Vagina (tissue), 2 donors: ENCODE measurements at places on chromosomes 12 and 14. TPM values are rescaled to one million over a fixed set of nuclear protein-coding genes. Genes with fewer than 3 reads are reported as not detected.

DNA sequence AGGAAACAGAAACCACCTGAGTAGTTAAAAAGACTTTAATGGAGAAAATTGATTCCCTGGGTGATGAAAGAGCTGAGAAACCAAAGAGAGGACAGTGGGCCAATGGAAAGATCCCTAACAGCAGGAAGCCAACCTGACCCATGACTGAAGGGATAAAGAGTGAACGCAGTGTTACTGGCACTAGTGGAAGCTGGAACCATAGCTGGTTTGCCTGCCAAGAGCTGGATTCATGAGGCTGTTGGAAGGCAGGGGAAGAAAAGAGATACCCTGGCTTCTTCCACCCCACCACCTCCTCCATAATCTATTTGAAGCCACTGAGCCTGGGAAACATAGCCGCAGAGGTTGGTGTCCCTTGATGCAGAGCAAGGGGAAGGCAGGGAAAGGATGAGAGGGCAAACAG lies 125.5 kb upstream of the PRKD1 start:
- DNase-seq: no peak

DNA sequence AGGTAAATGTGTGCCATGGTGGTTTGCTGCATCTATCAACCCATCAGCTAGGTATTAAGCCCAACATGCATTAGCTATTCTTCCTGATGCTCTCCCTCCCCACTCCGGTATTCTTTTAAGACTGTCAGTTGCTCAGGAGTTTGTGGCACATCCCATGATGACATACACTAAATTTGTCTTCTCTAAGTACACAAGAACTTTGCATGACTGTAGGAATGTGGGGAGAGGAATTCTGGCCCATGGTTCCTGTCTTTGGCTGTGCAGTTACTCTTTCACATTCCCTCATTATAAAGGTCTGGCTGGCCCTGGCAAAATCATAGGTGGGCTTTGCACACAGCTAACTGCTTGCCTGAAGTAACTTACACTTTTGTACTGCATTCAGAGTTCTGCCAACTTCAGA lies 30.3 kb downstream of the HMGA2 start:
- no peak for DNase-seq

GRCh38 chr12:26628234-26628633 lies 204.8 kb downstream of the ITPR2 start:
- DNase-seq: no peak

The MGP gene
- total RNA-seq: 1,065 TPM

DNA sequence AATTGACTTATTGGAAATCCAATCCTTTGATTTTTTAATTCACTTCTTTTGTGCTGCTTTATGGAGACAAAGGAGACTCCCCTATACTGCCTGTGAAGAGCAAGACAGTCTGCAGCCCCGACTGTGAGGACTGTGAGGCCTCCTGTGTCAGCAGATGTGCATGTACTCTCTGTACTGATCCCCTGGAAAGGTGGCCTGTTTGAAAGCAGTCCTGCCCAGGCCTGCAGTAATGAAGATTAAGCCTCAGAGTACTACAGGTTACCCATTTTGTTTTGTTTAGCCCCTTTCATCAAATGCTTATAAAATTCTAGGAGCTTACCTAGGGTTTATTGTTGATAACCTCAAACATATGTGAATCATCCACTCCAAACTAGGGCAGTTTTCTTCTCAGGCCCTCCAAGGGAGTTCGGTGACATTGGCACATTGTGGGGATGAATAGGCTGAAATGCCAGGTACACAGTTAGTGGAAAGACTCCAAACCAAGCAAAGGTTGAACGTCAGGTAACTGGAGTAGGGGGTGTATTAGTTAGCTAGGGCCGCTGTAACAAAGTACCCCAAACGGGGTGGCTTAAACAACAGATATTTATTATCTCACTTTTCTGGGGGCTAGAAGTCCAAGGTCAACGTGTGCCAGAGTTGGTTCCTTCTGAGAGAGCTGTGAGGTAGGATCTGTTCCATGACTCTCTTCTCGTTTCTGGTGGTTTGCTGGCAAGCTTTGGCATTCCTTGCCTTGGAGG lies 208.7 kb upstream of the BCL2L14 start:
- no peak for DNase-seq

GRCh38 chr12:22610131-22610530 lies 14.8 kb upstream of the ETNK1 start:
- DNase-seq: no peak

DNA sequence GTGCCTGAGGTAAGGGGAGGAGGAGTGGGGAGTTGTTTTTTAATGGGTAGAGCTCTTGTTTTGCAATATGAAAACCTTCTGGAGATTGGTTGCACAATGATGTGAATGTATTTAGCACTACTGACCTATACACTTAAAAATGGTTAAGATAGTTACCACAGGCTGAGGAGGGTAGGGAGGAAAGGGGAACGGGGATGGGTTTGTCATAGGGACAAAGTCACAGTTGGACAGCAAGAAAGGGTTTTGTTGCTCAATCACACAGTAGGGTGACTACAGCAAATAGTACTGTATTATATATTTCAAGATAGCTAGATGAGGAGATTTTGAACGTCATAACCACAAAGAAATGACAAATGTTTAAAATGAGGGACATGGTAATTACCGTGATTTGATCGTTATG lies 1562.4 kb downstream of the AACS start:
- no peak for DNase-seq

DNA sequence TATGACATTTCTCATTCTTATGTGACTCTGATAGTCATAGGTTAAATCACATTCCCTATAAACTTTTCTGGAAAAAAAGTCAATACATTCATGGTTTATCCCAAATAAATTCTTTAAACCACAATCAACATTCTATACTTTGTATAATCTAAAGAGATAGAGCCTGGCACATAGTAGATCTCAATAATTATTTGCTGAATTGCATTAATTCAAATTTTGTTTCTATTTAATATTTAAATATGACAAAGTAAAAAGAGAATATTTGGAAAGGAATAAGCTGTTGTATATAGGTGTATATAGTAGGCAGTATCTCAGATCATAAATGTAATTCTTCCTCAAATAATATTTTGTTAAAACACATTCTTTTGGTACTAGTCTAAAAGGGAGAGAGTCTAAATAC lies 102.2 kb upstream of the USP15 start:
- no peak for DNase-seq

The C14orf39 gene
- total RNA-seq: not detected

The CFAP251 gene
- total RNA-seq: 8.8 TPM

- no peak for DNase-seq
Observed at GRCh38 chr12:58773986-58774385, 146.3 kb downstream of the LRIG3 start.

DNA sequence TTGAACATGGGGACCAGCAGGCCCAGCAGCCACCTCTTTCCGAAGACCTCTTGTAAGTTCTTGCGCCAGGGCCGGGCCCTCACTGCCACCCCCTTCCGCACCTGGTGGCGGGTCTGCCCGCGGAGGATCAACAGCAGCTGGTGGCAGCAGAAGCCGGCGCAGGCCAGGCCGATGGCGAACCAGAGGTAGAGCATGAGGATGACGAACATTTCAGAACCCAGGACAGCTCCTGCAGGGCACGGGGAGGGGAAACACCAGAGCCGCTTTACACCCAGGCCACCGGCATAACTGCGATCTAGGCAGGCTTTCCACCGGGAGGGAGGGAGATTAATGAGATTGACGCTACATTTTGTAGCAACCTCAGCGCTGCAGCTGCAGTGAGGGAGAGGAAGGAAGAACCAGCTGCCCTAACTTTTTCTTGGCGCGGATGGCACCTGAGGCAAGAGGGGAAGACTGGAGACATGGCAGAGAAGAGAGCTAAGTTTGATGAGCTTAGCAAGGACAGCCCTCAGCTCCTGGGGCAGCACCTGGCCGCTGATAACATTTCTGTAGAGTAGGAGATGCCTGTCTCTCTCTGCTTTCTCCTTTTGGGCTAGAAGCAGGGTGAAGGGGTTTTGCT lies 7.8 kb downstream of the ZDHHC22 start:
- DNase-seq: no peak

The GPR65 gene
- total RNA-seq: 1.2 TPM

GRCh38 chr12:108589028-108589839 lies 8.7 kb downstream of the TMEM119 start:
- DNase-seq: no peak

DNA sequence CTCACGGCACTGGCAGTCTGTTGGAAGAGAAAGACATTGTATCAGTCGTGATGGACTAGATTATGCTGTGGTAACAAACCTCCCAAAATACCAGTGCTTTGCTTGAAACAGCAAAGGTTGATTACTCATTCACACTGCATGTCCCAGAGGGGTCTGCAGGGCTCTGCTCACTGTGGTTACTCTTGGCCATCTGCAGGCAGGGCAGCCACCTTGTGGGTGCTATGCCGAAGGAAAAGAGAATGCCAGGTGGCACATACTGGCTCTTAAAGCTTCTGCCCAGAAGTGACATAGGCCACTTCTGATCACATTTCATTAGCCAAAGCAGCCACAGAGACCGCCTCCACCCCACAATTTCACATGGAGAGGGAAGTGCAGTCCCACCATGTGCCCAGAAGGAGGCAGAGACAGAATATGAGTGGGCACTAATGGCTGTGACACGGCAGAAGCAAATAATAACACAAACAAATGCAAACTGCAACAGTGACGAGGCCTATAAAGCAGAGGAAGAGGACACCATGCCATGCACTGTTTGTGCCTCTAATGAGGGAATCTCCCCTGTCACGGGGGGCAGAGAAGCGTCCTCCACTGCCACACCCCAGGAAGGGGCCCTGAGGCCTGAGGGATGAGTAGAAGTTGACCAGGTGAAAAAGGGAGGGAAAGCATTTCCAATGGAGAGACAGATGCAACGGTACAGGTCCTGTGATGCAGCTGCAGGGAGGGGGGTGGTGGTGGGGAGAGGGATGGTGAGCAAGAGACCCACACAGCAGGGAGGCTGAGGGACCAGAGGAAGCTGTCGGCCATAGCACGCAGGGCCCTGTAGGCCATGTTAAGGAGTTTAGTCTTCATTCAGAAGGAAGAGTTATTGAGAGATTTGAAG lies 51.7 kb upstream of the KICS2 start:
- DNase-seq: no peak

DNA sequence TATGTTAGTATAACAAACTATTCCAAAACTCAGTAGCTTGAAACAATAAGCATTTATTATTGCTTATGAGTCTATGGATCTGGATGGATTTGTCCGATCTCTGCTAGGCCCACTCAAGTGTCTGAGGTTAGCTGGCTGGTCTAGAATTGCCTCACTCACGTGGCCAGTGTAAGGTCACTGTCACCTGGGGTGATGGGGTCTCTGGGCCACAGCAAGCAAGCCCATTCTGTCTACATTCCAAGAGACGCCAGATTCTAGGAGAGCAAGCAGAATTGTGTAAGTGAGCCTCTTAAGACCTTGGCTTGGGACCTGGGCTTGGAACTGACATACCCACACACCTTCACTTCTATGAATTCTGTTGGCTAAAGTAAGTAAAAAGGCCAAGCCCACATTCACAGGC lies 80.2 kb downstream of the STON2 start:
- DNase-seq: no peak

DNA sequence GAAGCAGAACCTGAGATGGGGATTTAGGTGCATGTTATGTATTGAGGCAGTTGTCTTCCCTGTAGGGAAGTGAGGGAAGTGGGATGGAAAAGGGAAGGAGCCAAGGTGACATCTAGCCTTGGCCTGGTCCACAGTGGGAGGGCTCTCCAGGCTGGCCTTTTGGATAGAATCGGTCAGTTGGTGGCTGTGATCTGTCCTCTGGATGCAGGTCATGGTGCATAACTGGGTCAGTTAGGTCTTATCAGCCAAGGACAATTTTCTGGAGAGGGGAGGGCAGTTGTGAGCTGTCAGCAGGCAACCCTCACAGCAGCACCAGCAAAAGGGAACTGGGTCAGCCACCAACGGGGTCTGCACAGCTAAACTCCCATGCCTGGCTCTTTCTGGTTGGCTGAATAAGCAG lies 9.6 kb downstream of the SERPINA12 start:
- no peak for DNase-seq

The SALL2 gene
- total RNA-seq: 9.8 TPM

The SCNN1A gene
- total RNA-seq: 55.2 TPM

GRCh38 chr14:63555572-63555971 lies 12.4 kb upstream of the PPP2R5E start:
- no peak for DNase-seq

The B4GALNT1 gene
- total RNA-seq: 7.6 TPM

- DNase-seq: peak; percentile 65
Observed at GRCh38 chr12:49529414-49529813, 9.4 kb upstream of the KCNH3 start.

The IRAK3 gene
- 23.1 TPM for total RNA-seq

The UNG gene
- total RNA-seq: 29.2 TPM

GRCh38 chr14:58697930-58698642 lies 60.3 kb downstream of the DACT1 start:
- no peak for DNase-seq

GRCh38 chr12:78062786-78063185 lies 232.1 kb downstream of the NAV3 start:
- DNase-seq: no peak

DNA sequence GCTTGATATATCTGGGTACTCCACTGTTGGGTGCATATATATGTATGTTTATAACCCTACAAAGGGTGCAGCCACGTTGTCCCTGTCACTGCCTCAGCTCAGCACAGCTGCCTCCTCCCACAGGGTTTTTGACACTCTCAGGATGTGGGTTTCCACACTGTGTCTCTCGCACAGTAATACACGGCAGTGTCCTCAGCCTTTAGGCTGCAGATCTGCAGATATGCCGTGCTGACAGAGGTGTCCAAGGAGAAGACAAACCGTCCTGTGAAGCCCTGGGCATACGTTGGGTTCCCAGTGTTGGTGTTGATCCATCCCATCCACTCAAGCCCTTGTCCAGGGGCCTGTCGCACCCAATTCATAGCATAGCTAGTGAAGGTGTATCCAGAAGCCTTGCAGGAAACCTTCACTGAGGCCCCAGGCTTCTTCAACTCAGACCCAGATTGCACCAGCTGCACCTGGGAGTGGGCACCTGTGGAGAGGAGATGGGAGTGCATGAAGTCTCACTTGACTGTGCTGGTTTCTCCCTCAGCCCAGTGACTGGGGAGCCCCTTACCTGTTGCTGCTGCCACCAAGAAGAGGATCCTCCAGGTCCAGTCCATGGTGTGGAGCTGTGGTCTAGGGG lies 498.7 kb downstream of the TMEM121 start:
- DNase-seq: no peak

DNA sequence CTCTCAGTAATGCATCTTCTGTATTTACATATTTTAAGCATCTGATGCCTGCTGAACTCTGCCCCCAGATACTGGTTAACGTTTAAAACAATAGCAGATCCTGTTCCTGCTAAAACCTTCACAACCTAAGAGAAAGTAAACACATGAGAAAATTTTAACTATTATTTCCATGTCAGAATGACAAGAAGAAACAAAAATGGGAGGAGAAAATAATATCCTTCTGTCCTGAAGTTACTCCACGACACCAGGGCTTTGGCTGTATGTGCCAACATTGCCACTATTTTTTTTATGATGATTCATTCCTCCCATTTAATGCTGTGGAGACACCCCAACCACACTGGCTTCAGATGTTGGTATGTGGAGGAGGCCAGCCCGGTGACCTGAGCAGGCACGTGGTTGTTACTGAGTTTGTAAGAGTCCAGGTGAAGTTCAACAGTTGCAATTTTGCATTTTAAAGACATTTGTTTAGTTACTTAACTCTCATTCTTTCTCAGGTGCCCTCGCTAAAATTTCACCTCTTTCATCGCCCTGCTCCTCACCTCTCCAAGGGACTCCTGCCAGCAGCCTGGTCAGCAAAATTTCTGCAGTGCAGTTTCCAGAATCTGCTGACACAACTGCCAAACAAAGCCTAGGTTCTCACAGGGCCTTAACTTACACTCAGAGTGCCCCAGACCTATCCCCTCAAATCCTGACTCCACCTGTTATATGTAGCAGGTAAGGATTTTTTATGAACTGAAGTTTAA lies 65.5 kb upstream of the SLCO1C1 start:
- DNase-seq: no peak

- DNase-seq: no peak
Observed at GRCh38 chr14:63375769-63376168, 57.0 kb upstream of the GPHB5 start.

GRCh38 chr14:78451319-78451695 lies 281.1 kb downstream of the NRXN3 start:
- DNase-seq: no peak
